ENCODE measurements at places on chromosomes 1 and 21.

DNA sequence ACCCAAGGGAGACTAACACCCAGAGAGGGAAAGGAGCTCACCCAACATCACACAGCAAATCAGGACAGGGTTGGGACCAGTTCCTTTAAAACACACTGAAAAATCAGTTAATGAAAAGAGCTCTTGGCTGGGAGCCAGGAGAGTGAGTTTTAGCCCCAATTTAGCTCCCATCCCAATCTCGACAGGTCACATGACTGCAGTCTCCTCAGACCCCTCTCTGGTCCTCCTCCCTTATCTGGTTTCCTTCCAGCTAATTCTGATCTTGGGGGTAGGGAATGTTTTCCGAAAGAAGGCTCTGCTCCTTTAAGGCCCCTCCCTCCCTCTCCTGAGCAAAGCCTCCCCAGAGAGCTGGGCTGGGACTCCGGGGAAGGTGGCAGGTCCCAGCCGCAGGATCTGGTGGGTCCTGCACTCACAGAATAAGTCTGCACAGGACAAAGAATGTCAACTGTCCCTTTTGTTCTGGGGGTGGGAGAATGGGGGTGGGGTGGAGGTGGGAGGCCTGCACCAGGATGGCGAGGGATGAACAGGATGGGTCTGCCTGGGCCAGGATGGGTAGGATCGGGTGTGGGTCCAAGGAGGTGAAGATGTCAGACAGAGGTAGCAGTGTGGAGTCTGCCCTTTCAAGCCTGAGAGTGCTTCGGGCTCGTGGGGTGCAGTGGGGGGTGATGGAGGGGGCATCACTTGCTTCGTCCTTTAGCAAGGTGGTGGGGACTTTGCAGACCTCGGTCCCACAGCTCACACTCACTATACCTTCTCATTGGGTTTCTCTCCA, 57.3 kb upstream of the SSBP3 start:
- DNase-seq, result no peak

DNA sequence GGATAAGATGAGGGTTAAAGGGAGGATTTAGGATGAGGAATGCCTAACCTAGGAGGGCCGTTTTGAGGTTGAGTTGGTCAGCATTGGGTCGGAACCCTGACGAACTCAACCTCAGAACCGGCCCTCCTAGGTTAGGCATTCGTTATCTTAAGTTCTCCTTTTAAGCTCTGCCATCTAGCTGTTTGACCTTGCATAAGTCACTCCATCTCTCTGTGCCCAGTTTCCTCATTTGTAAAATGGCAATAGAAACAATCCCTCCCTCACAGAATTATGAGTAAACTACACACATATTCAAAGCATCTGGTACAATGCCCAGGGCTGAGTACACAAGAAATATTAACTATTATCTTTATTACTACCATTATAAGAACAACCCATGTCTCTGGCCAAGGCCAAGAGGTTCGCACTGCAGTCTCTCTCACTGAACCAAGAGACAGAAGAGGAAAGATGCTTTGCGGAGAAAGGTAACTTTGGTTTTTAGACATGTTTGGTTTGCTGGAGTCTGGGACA, 4.8 kb downstream of the ABCB10 start:
- no peak for DNase-seq

DNA sequence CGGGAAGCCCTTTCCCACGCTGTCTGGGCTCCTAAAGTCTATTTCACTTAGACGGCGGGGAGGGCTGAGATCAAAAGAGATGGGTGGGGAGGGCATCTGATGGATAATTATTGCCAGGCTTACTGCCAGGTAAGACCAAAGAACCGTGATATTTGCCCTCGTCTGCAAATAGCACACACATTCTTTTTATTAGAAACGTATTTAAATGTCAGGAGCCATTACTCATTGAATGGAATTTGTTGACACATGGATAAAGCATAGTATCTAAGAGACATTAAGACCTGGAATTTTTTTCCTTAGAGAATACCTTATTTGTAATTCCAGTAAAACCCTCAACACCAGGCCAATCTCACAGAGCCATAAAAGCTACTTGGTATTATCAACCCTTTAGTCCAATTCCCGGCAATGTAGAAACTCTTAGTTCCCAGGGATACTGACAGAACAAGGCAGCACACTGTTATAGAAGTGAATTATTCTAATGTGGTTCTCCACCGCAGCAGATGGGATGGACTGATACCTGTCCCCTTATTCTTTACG, 10.6 kb downstream of the URB1 start:
- no peak for DNase-seq

GRCh38 chr1:115181231-115181630, 91.9 kb upstream of the TSPAN2 start:
- no peak for DNase-seq

DNA sequence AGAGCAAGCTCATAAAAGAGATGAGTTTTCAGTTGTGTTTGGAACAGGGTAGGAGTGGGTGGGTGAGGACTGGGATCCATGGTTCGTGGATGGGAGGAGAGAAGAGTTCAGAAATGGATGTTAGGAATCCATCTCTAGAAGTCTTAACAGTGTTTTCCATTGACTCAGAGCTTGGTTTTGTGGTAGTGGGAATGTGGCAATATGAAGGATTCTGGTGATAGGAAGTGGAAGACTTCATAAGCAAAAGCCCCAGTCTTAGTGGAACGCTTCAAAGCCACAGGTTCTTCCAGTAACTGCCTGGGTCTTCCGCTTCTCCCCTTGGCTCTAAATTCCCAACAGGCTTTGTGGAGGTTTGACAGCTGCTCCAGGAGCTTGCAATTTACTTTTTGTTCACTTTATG, 167.9 kb downstream of the KCNJ6 start:
- no peak for DNase-seq

DNA sequence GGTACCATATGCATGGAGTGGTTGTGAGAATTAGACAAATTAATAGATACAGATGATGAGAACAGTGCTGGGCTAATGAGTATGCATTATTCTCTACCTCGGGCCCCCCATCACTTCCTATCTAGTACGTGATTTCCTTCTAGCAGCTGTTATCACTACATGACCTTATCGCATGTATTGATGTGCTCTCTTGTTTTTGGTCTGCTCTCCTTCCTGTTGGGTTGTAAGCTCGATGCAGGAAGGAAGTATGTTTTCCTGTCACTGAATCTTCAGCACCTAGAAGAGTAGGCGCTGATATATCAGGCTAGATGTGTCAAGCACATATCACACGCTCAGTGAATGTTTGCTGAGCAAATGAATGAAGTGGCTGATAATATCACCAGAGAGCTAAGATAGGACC, 43.9 kb upstream of the IFNAR2 start:
- no peak for DNase-seq

DNA sequence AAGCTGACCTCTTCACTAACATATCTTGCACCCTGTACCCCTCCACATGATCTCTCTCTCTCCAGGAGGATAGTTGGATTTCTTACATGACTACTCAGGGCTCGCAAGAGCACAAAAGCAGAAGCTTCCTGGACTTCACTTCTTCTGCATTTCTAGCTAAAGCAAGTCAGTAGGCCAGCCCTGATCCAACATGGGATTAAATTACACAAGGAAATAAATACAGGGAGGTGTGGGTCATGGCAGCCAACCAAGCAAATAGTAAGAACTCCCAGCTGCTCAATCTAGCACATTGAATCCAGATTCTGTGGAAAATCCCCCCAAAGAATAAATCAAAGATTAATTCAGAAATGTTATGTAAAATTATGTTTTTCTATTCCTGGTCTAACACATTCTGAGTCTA, 33.3 kb downstream of the KLHDC7A start:
- DNase-seq, result no peak
